Skeletal muscle cell (primary cell): ENCODE measurements at places on chromosomes 4 and X.

- DNase-seq = no peak
Measured at GRCh38 chrX:144637731-144638130, 609.6 kb upstream of the SPANXN1 start.

- no peak for DNase-seq
Measured at GRCh38 chrX:16445166-16445752, 204.7 kb upstream of the S100G start.

GRCh38 chr4:172584816-172585215 is 583.8 kb upstream of the GALNT7 start:
- DNase-seq = no peak

GRCh38 chrX:23902419-23902818 is 5.3 kb downstream of the APOO start:
- no peak for DNase-seq

DNA sequence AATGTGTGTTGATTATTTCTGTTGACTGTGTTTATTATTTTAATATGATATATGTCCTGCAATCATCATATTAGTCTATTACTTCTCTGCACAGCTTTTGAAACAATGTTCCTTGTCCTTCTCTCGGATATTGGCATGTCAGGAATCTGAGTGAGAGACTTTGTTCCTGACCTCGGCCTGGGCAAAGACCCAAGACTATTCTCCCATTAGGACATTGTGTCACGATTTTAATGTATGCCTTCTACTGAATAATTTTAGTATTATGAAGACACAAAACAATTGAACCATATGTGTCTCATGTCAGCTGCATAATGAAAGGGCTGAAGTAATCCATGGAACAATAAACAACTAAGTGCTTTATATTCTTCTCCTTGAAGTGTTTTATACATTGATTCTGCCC is 580.8 kb upstream of the TENM3 start:
- peak; percentile 79 for DNase-seq

DNA sequence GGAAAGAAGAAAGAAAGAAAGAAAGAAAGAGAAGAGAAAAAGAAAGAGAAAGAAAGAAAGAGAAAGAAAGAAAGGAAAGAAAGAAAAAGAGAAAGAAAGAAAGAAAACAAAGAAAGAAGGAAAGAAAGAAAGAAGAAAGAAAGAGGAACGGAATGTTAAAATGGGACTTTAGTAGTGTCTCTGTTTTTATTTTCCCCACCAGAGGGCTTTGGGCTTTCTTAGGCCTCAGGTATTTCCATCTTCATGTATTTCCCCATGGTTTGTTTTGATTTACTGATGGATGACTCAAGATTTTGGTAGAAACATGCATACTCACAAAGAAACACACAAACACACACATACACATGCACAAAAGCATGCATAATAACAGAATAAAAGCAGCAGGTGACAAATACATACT is 181.2 kb downstream of the AFF2 start:
- DNase-seq = no peak

DNA sequence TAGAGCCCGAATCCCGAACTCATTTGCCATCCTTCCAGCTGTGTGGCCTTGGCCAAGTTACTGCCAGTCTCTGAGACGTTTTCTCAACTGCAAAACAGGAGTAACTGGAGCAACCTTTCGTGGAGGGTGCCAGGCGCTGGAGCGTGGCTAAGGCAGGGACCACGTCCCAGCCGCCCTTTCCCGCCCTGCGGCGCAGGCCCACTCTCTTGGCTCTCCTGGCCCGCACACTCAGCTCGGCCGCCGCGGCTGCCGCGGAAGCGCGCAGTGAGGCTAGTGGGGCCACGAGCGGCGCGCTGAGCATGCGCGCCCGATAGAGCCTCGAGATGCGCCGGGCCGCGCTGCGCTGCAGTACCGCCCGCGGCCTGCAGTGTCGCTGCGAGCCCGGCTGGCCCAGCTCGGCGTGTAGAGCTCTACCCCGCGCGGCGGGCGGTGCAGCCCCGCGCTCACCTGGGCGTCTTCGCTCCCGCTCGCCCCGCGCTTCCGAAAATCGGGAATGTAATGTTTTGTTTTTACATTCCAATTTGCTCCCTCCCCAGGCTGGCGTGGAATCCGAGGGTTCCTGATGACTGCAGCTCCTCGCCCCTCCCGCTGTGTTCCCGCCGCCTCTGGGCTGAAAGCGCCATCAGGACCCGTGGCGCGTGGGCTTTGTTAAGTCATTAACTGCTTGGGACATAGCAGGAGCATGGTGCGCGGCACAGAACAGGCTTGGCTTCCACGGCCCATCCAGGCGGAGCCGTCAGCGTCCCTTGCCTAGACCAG is 4.0 kb upstream of the ZNF518B start:
- DNase-seq = peak; percentile 14

DNA sequence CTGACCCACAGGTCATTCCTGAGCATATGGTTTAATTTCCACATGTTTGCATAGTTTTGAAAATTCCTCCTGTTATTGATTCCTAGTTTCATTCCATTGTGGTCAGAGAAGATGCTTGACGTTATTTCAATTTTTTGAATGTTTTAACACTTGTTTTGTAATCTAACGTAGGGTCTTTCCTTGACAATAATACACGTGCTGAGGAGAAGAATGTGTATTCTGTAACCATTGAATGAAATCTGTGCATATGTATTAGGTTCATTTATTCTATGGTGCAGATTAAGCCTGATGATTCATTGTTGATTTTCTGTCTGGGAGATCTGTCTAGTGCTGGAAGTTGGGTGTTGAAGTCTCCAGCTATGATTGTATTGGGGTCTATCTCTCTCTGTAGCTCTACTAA is 486.4 kb upstream of the RPS6KA3 start:
- no peak for DNase-seq

GRCh38 chr4:107913283-107913899 is 18.0 kb upstream of the CYP2U1 start:
- DNase-seq = no peak

GRCh38 chr4:33625748-33626147 is 2618.6 kb downstream of the ARAP2 start:
- no peak for DNase-seq

- no peak for DNase-seq
Measured at GRCh38 chr4:155445306-155445705, 68.5 kb upstream of the MAP9 start.

DNA sequence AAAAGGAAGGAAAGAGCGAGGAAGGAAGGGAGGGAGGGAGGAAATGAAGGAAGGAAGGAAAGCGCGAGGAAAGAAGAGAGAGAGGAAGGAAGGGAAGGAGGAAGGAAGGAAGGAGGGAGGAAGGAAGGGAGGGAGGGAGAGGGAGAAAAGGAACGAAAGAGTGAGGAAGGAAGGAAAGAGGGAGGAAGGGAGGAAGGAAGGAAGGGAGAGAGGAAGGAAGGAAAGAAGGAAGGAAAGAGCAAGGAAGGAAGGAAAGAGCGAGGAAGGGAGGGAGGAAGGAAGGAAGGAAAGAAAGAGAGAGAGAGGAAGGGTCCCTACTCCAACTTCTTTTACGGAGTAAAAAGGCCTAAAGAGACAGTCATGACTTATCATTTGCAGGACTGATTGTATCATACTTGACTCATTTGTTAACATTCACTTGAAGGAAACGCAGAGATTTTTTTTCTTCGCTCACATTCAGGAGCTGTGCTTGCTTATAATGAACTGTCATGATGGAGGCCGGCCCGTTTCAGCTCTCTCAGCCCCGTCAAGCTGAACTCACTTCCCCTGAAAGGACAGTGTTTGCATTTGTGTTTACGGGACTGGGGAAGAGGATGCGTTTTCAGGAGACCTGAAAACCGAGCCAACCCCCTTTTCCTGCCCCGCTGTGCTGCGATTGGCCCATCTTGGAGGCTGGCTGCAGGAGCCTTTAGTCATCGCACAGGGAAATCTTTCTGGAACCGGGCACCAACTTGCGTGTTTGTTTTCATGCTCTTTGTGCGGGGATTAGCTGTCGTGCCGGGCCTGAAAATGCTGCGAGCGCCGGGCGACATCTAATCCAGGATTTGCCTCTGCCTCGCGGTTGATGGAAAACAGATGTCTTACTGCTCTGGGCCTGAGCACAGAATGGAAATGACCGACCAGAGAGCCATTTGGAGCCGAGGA is 17.8 kb downstream of the TRIM2 start:
- DNase-seq = peak; percentile 60

- DNase-seq = no peak
Measured at GRCh38 chrX:43002526-43003203, 224.7 kb upstream of the PPP1R2C start.

DNA sequence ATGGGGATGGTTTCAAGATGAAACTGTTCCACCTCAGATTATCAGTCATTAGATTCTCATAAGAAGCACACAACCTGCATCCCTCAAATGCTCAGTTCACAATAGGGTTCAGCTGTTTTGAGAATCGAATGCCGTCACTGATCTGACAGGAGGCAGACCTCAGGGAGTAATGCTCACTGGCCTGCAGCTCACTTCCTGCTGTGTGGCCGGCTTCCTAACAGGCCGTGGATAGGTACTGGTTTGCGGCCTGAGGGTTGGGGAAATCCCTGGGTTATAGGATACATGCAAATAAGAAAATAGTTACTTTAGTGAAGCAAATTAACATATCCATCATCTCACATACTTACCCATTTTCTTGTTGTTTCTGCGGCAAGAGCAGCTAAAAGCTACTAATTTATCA is 160.4 kb downstream of the MAD2L1 start:
- DNase-seq = no peak

- no peak for DNase-seq
Measured at GRCh38 chr4:1156069-1156468, 16.3 kb downstream of the SPON2 start.

GRCh38 chr4:57098941-57099340 is 11.2 kb downstream of the IGFBP7 start:
- DNase-seq = peak; percentile 86

DNA sequence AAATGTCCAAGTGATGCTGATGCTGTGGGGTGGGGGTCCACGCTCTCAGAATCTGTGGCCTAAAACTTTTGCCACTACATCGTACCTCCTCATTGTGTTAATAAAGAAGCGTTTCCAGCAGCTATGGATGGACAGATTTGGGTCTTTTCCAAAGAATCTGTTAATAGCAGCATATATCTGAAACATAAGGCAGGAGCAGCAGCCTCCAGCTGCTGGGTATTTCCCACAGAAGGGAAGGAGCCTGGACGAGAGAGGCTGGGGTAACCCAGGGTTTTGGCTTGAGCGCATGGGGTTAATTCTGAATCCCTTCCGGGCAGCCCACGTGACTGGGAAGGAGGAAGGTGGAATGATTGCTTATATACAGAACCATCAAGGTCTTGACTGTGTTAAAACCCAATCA is 332.4 kb downstream of the BCOR start:
- DNase-seq = no peak

- DNase-seq = no peak
Measured at GRCh38 chrX:102714994-102715393, 2.7 kb downstream of the GPRASP2 start.

- no peak for DNase-seq
Measured at GRCh38 chrX:116480059-116480458, 17.3 kb upstream of the CT83 start.

DNA sequence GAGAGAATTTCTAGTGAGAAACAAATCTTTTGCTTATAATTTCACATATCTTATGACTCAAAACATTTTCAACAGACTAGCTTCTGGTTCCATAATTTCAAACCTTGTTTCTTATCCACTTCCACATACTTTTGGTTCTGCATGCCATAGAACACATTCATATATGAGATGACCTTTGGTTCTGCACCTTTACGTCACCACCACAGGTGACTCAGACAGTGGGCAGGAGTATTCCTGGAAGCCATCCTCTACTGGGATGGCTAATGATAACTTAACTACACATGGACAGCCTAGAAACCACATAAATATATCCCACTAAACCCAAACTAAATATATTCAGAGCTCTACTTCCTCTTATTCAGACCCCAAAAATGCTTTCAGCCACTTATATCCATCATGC is 133.3 kb downstream of the DCK start:
- DNase-seq = peak; percentile 79

DNA sequence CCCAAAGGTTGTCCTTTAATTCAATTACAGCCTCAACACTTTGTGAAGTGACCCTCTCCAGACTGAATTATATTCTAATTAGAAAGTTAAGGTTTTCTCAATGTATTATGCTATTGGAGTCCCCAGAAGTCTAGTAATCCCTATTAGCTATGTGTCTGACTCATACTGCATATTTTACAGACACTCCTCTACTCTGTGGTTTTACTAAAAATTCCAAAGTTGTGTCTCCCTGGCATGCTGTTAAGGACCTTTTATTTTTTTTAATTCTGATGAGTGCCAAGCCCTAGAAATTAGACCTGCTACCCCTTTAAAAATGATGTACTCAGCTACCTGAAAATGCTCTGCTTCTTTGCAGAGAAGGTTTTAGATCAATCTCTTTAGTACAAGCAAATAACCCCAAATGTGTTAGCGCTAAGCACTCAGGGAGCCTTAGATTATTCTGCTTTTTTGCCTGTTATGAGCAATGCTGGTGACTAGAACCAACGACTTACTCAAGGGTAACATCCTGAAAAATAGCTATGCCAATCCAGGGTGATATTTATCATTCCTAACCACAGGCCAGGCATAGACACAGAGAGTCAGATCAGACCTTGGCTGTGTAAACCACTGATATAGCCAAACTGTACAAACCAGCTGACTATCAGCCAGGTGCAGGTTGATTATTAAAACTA is 26.1 kb upstream of the CXCL13 start:
- DNase-seq = peak; percentile 62

- DNase-seq = no peak
Measured at GRCh38 chr4:48212165-48212564, 57.5 kb downstream of the TEC start.

DNA sequence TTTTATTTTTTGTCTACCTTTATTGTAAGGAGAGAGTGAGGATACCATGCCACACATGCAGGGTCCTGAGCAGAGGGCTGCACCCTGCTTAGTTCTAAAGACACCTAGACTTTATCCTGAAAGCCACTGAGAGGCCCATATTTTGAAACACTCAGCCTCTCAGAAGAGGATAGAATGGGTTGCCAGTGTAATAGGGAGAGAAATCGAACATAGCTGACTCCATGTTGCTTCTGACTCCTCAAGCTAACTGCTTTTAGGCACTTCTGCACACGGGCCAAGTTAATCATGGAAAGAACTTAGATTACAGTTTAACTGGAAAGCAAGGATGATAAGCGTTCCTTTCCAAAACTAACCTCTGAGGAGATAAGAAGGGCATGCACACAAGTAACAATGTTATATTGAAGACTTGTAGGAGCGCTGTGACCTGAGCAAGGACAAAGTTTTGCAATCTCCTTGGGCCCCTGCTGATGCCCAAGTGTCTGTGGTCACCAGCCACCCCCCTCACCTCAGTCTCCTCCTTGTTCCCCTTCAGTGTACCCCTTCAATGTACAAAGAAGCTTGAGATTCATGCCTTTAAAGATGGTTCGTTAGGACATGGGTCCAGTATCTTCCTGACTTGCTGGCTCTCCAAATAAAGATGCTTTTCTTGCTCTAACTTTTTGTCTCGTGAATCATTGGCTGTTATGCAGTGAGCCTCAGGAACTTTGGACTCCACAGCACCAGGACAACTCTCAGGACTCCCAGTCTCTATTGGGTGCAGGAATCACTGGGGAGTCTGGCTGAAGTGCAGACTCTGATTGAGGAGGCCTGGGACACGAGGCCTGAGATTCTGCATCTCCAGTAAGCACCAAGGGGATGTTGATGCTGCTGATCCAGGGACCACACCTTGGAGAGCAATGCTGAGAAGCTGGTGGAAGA is 25.4 kb upstream of the CD99 start:
- no peak for DNase-seq

- no peak for DNase-seq
Measured at GRCh38 chrX:68999931-69000330, 165.3 kb downstream of the PJA1 start.

GRCh38 chr4:136103616-136104015 is 1428.7 kb downstream of the PCDH18 start:
- DNase-seq = no peak
